ENCODE measurements at places on chromosomes 5 and 9. TPM values are rescaled to one million over a fixed set of nuclear protein-coding genes. Genes with fewer than 3 reads are reported as not detected.

Gene CCDC183
- 2.8 TPM for polyA plus RNA-seq

GRCh38 chr5:148843510-148844318 is 17.3 kb downstream of the ADRB2 start:
- H3K27me3 ChIP-seq, result no peaks in the 10 kb centered on the region
- no peak for DNase-seq
- no peak overlapping the region for H3K4me3 ChIP-seq
- no peaks in the 10 kb centered on the region for H3K4me1 ChIP-seq
- no peak overlapping the region for H3K27ac ChIP-seq
- H3K36me3 ChIP-seq, result peaks cover 3% of the 10 kb centered on the region

- DNase-seq, result peak; percentile 95
- no peak overlapping the region for H3K27ac ChIP-seq
- no peaks in the 10 kb centered on the region for H3K27me3 ChIP-seq
- no peak overlapping the region for H3K4me3 ChIP-seq
- peaks cover 16% of the 10 kb centered on the region for H3K4me1 ChIP-seq
- no peaks in the 10 kb centered on the region for H3K36me3 ChIP-seq
Observed at GRCh38 chr5:91126448-91126847, 256.7 kb downstream of the ARRDC3 start.

DNA sequence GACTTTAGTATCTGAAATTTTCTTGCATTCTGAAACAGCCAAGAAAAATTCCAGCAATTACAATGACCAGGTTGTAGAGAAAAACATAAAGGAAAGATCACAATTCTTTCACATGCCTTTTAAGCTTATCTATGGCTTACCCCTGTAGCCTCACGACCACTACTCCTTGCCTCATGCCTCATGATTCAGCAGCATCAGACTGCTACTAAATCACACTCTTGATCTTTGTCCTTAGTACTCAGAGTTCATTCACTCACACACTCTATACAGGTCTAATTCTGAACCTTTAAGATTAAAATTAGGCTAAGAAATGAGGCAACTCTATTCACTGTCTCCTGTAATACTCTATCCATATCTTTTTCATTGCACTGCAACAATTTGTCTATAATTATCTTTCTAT is 415.1 kb downstream of the MLLT3 start:
- H3K27ac ChIP-seq, result no peak overlapping the region
- H3K27me3 ChIP-seq, result no peaks in the 10 kb centered on the region
- DNase-seq, result no peak
- no peaks in the 10 kb centered on the region for H3K4me1 ChIP-seq
- no peaks in the 10 kb centered on the region for H3K36me3 ChIP-seq
- H3K4me3 ChIP-seq, result no peak overlapping the region

- H3K4me3 ChIP-seq, result no peak overlapping the region
- no peak overlapping the region for H3K27ac ChIP-seq
- DNase-seq, result no peak
- peaks cover 2% of the 10 kb centered on the region for H3K4me1 ChIP-seq
- no peaks in the 10 kb centered on the region for H3K27me3 ChIP-seq
- H3K36me3 ChIP-seq, result no peaks in the 10 kb centered on the region
Observed at GRCh38 chr9:78210841-78211301, 25.0 kb upstream of the CEP78 start.
